ENCODE measurements at places on chromosomes 4 and X. TPM values are rescaled to one million over a fixed set of nuclear protein-coding genes. Genes with fewer than 3 reads are reported as not detected.

GRCh38 chrX:118976599-118977340, 2.4 kb downstream of the LONRF3 start:
- no peaks in the 10 kb centered on the region for H3K36me3 ChIP-seq
- H3K27ac ChIP-seq, result no peak overlapping the region
- H3K4me3 ChIP-seq, result peak overlapping the region; percentile 66
- DNase-seq, result peak; percentile 63
- peaks cover 11% of the 10 kb centered on the region for H3K27me3 ChIP-seq
- peaks cover 2% of the 10 kb centered on the region for H3K4me1 ChIP-seq

DNA sequence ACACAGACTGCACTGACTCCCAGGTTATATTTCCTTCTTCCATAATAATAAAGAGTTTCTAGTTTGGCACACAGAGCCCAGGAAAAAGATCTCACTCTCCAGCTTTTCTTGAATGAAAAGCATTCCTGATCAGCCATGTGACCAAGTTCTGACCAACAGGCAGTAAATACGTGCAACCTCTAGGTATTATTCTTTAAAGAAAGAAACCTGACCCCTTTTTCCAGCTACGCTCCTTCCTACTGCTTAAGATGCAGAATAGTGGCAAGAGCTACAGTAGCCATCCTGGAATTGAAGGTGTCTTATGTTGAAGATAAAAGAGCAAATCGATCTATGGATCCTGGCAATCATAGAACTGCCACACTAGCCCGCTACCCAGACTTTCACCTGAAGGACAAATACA, 76.7 kb downstream of the LRBA start:
- H3K4me1 ChIP-seq, result no peaks in the 10 kb centered on the region
- H3K4me3 ChIP-seq, result no peak overlapping the region
- no peaks in the 10 kb centered on the region for H3K27me3 ChIP-seq
- H3K36me3 ChIP-seq, result no peaks in the 10 kb centered on the region
- peak overlapping the region; percentile 12 for H3K27ac ChIP-seq
- peak; percentile 50 for DNase-seq

GRCh38 chrX:121258545-121258944, 211.1 kb downstream of the GLUD2 start:
- H3K4me1 ChIP-seq, result no peaks in the 10 kb centered on the region
- H3K4me3 ChIP-seq, result no peak overlapping the region
- no peak overlapping the region for H3K27ac ChIP-seq
- H3K27me3 ChIP-seq, result no peaks in the 10 kb centered on the region

SOWAHB gene
- total RNA-seq, result 5.0 TPM

SLC35A2 gene
- total RNA-seq, result 34.2 TPM

DNA sequence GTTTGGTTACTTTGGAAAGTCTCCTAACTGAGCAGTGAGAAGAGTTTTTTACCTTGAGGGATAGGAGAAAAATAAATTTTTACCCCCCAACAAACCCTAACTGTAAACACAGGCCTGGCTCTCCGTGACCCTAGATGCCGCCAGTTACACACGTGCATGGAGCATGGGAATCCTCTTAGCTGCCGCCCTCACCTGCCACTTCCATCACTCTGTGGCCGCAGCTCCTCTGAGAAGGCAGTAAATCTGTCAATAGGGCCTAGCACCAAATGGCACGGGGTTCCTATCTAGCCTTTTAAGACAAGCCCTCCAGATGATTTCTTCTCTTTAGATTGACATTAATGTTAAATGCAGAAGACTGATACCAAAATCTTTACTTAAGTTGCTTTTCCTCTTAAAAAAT, 330.3 kb upstream of the FAM241A start:
- H3K27ac ChIP-seq, result no peak overlapping the region
- no peak for DNase-seq
- no peak overlapping the region for H3K4me3 ChIP-seq
- H3K4me1 ChIP-seq, result no peaks in the 10 kb centered on the region
- H3K27me3 ChIP-seq, result no peaks in the 10 kb centered on the region

- no peak overlapping the region for H3K27ac ChIP-seq
- no peak for DNase-seq
Observed at GRCh38 chrX:10761447-10761846, 141.1 kb upstream of the MID1 start.

DNA sequence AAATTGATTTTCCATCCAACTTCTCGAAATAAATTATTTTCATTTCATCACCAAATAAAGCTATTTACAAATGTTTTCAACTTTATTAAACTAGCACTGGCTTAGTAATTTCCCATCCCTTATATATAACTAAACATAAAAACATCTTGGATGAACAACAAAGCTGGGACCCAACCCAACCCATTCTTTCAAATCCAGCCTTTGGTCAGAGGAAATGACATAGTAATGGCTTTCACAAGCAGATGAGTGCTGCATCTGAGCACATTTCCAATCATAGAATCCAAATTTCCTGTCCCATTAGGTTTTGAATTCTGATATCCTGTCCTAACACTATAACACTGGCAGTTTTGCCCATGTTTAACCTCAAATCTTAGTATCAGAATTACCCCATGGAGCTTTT, 7.9 kb upstream of the EMCN start:
- no peak overlapping the region for H3K4me3 ChIP-seq
- H3K27me3 ChIP-seq, result no peaks in the 10 kb centered on the region
- H3K36me3 ChIP-seq, result no peaks in the 10 kb centered on the region
- no peaks in the 10 kb centered on the region for H3K4me1 ChIP-seq
- no peak for DNase-seq
- no peak overlapping the region for H3K27ac ChIP-seq

TMEM271 gene
- not detected for total RNA-seq

DNA sequence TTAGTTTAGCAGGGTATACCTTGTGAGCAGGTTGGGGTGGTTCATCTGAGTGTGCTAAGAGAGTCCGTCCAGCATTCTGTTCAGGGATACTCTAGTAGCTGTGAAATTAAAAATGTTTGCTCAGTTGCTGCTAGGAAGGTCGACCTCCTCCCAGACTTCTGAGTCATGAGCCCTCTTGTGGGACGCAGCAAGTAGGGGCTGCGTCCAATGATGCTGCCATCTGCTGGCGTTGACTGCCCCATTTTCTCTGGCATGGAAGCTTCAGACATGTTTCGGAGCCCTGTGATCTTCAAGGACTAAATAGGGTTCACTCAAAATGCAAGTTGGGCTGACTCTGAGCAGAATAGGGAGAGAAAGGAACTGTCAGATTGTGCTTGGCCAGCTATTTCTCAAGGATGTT, 201.0 kb upstream of the ARSJ start:
- DNase-seq, result no peak
- no peaks in the 10 kb centered on the region for H3K36me3 ChIP-seq
- H3K27ac ChIP-seq, result no peak overlapping the region
- H3K4me1 ChIP-seq, result peaks cover 5% of the 10 kb centered on the region
- no peak overlapping the region for H3K4me3 ChIP-seq
- no peaks in the 10 kb centered on the region for H3K27me3 ChIP-seq

- no peaks in the 10 kb centered on the region for H3K27me3 ChIP-seq
- no peak overlapping the region for H3K27ac ChIP-seq
- no peak overlapping the region for H3K4me3 ChIP-seq
Observed at GRCh38 chr4:48949518-48950219, 36.4 kb upstream of the CWH43 start.

- H3K27me3 ChIP-seq, result no peaks in the 10 kb centered on the region
- H3K27ac ChIP-seq, result no peak overlapping the region
- DNase-seq, result no peak
- no peaks in the 10 kb centered on the region for H3K4me1 ChIP-seq
Observed at GRCh38 chrX:75228854-75229253, 45.0 kb upstream of the UPRT start.

- H3K27ac ChIP-seq, result no peak overlapping the region
- no peaks in the 10 kb centered on the region for H3K4me1 ChIP-seq
- no peak for DNase-seq
- H3K36me3 ChIP-seq, result no peaks in the 10 kb centered on the region
Observed at GRCh38 chrX:83916525-83916924, 55.6 kb downstream of the CYLC1 start.

MAGEA2B gene
- not detected for total RNA-seq

GRCh38 chr4:162015090-162015489, 148.7 kb downstream of the FSTL5 start:
- no peak overlapping the region for H3K27ac ChIP-seq
- no peak overlapping the region for H3K4me3 ChIP-seq
- H3K36me3 ChIP-seq, result no peaks in the 10 kb centered on the region
- DNase-seq, result no peak
- H3K27me3 ChIP-seq, result no peaks in the 10 kb centered on the region

DNA sequence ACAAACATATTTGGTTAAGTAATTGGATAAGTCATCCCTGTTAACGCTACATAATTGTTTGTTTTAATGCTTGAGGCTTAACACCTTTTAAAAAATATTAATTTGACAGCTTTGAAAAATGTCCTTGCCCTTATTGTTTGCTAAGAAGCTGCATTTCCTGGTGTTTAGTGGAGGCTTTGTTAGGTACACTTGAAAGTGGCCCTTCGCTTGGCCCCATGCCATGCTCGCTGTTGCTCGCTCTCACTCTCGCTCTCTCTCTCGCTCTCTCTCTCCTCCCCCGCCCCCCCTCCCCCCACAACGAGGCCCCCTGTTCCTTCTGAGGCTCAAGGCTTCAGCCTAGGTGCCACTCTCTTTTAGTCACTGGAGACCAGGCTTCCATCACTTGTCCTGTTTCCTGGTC, 139.6 kb downstream of the DCLK2 start:
- H3K4me1 ChIP-seq, result peaks cover 2% of the 10 kb centered on the region
- H3K4me3 ChIP-seq, result no peak overlapping the region
- no peak overlapping the region for H3K27ac ChIP-seq
- no peaks in the 10 kb centered on the region for H3K36me3 ChIP-seq
- no peak for DNase-seq

TMEM31 gene
- total RNA-seq, result 0.38 TPM

APOO gene
- 30.4 TPM for total RNA-seq

DNA sequence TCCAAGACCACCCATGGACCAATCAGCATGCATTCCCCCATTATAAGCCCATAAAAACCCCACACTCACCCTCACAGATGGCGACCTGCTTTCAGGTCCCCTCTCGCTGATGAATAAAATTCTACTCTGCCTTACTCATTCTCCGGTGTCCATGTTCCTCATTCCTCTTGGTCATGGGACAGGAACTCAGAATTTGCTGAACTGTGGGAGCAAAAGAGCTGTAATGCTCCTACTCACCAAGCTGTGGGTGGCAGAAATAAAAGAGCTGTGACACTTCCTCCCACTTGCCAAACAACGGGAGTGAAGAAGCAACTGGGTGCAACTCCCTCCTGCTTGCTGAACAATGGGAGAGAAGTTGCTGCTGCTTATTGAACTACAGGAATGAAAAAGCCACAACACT, 168.5 kb upstream of the PCDH18 start:
- H3K4me1 ChIP-seq, result peaks cover 2% of the 10 kb centered on the region
- no peaks in the 10 kb centered on the region for H3K27me3 ChIP-seq
- H3K27ac ChIP-seq, result no peak overlapping the region
- no peak overlapping the region for H3K4me3 ChIP-seq

GRCh38 chrX:24760363-24761000, 66.8 kb downstream of the POLA1 start:
- H3K36me3 ChIP-seq, result no peaks in the 10 kb centered on the region
- no peak for DNase-seq
- no peaks in the 10 kb centered on the region for H3K4me1 ChIP-seq

- no peak for DNase-seq
- H3K27me3 ChIP-seq, result no peaks in the 10 kb centered on the region
- no peaks in the 10 kb centered on the region for H3K36me3 ChIP-seq
- no peak overlapping the region for H3K27ac ChIP-seq
- no peaks in the 10 kb centered on the region for H3K4me1 ChIP-seq
Observed at GRCh38 chr4:47752214-47752613, 85.7 kb downstream of the CORIN start.

BMP3 gene
- total RNA-seq, result 0.28 TPM

GRCh38 chr4:88779431-88779830, 81.8 kb upstream of the NAP1L5 start:
- no peak overlapping the region for H3K4me3 ChIP-seq
- no peak overlapping the region for H3K27ac ChIP-seq
- no peaks in the 10 kb centered on the region for H3K27me3 ChIP-seq
- peak; percentile 73 for DNase-seq
- H3K36me3 ChIP-seq, result peaks cover 4% of the 10 kb centered on the region
- H3K4me1 ChIP-seq, result no peaks in the 10 kb centered on the region

- no peaks in the 10 kb centered on the region for H3K27me3 ChIP-seq
- H3K36me3 ChIP-seq, result no peaks in the 10 kb centered on the region
- H3K4me1 ChIP-seq, result no peaks in the 10 kb centered on the region
- no peak for DNase-seq
- H3K4me3 ChIP-seq, result no peak overlapping the region
Observed at GRCh38 chrX:1521459-1521956, 15.5 kb downstream of the P2RY8 start.

DNA sequence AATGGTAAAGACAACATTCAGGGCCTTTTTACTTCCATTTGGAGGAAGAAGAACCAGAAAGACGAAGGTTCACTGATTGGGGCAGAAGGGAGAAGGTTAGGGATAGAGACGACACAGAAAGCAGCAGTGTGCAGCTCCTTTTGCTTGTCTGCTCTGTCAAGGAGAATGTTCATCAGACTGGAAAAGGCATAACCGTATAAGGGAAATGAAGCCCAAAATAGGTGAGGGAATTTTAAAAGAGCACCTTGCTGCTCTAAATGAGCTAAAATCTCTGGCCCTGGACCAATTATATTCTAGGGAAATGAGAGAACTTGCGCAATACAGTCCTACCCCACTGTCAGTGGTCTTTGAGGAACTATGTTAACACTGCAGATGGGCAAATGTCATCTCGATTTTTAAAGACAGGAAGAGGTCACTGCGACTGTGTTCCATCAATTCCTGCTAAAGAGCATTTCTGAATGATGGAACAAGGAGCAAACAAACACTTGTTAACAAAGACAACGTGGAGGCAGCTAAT, 909.8 kb upstream of the FTHL17 start:
- no peak overlapping the region for H3K4me3 ChIP-seq
- no peaks in the 10 kb centered on the region for H3K4me1 ChIP-seq
- no peak overlapping the region for H3K27ac ChIP-seq
- no peaks in the 10 kb centered on the region for H3K36me3 ChIP-seq

GRCh38 chr4:113555868-113556267, 205.7 kb downstream of the CAMK2D start:
- DNase-seq, result no peak
- H3K4me3 ChIP-seq, result no peak overlapping the region
- H3K36me3 ChIP-seq, result no peaks in the 10 kb centered on the region
- peaks cover 4% of the 10 kb centered on the region for H3K4me1 ChIP-seq
- no peaks in the 10 kb centered on the region for H3K27me3 ChIP-seq

GRCh38 chrX:47618923-47619485, 653 bp downstream of the SYN1 start:
- no peaks in the 10 kb centered on the region for H3K27me3 ChIP-seq
- no peaks in the 10 kb centered on the region for H3K36me3 ChIP-seq
- no peak overlapping the region for H3K4me3 ChIP-seq
- H3K4me1 ChIP-seq, result no peaks in the 10 kb centered on the region
- DNase-seq, result no peak

GRCh38 chr4:6763330-6763851, 19.1 kb upstream of the KIAA0232 start:
- peaks cover 3% of the 10 kb centered on the region for H3K4me1 ChIP-seq
- H3K27me3 ChIP-seq, result no peaks in the 10 kb centered on the region
- H3K36me3 ChIP-seq, result no peaks in the 10 kb centered on the region
- no peak overlapping the region for H3K4me3 ChIP-seq
- no peak overlapping the region for H3K27ac ChIP-seq

TNMD gene
- total RNA-seq, result 0.63 TPM

Data from kidney (tissue), 22 donors.